Stimulated activated CD4-positive, alpha-beta T cell treated with anti-CD3 and anti-CD28 coated beads, Interleukin-1b, Interleukin-23, amount 100 ng/mL, for 1 hour (primary cell): ENCODE measurements at places on chromosomes 4 and X.
A peak's percentile ranks its signal among the peaks of the same experiment; 100 is the strongest.

DNA sequence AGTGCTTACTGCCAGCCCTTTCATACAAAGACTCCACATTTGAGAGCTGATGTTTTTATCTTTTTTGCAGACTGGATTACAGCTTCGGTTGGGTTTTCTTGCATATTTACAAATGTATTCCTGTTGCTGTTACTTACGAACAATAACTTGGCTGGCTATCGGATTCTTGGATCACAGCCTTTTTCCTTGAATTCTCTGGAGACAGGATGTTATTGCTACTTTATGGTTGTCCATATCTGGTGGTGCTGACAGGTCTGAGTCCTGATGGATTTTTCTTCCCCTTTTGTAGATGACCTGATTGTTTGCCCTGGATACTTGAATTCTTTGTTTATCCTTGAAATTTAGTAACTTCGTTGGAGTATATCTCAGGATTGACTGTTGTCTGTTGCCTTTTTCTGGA lies 77.7 kb downstream of the PDK3 start:
- DNase-seq, result no peak

DNA sequence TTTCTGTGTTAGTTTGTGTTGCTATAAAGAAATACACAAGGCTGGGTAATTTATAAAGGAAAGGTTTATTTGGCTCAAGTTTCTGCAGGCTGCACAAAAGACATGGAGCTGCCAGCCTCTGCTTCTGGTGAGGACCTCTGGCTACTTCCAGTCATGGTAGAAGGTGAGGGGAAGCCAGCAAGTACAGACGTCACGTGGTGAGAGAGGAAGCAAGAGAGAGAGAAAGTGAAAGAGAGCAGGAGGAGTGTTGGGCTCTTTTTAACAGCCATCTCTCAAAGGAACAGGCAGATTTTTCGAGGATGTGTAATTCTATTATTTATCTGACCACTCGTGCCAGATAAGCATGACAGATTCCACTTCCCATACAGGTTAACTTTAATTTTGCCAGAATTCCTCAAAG lies 1199.1 kb downstream of the ADGRL3 start:
- no peak for DNase-seq

DNA sequence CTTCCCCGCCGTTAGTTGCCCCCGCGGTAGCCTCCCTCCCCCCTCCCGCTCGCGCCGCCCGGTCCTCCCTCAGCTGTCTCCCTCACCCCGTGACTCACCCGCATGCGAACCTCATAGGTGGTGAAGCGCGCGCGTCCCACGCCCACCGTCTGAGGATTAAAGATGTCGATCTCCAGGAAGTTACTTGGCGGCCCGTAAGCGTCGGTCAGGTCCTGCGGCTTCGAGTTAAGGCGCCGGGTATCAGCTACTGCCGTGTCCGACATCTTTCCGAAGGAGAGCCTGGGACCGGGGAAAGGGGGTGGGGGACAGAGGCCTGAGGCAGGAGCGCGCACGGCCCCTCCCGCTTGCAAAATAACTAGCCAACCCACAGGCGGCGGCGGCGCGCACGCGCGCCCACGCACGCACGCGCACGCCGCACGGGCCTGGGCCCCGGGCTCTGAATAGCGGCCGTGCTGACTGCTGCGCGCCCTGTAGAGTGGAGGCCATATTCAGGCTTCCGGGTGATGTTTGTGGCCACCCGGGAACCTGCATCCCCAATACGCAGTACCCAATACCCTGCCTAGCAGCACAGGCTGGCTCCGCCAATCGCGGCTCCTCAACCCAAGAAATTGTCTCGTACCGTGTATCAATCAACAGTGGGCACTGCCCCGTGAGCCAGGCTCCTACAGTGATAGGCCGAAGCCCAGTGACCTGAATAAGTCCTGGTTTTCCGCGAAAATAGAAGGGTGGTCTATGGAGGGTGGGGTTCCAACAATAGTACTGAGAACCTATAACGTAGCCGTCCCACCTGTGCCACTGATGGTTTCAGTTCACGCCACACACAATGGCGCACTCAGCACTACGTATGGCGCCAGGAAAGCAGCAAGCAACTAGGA lies at the start of gene SNX12:
Gene SNX12, minus strand, starts transcription at position 291 of the 875 bp plus-strand sequence. Its CDS starts 28 bp downstream, at position 263.
- peak; percentile 71 for DNase-seq

DNA sequence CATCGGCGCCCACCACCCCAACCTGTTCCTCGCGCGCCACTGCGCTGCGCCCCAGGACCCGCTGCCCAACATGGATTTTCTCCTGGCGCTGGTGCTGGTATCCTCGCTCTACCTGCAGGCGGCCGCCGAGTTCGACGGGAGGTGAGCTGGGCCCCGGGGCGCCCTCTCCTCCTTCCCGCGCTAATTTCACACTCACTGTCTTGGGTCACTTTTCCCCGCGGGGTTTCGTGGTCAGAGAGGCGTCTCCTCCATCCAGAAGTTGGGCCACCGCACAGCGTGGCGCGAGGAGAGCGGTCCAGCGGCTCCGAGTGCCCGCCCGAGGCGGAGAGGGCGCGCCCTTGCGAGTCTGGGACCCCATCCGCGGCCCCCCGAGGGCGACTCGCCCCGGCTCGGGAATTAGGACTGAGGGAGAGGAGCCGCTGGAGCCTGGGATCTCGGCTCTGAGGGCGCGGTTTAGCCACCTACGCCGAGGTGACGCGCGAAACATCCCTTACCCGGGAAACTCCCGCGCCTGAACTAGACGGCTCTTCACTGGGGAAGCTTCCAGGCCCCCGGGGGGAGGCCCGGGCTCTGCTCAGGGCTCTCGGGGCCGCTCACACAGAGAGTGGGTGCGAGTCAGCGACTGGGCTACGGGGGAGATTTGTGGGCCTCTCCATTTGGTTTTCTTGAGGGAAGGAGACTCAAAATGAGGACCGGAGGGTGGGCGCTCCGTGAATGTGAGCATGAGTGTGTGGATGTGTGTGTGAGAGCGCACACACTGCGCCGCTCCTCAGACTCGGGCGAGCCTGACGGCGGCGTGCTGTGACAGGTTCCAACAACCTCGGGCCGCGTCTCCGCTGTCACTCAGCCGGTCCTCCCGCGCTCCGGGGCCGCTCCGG lies 551 bp downstream of the NPNT start:
- DNase-seq, result no peak

- DNase-seq, result no peak
Measured at GRCh38 chr4:164542431-164542830, 211.5 kb upstream of the SMIM31 start.

GRCh38 chr4:184447664-184448063 lies 26.7 kb downstream of the IRF2 start:
- DNase-seq, result no peak

DNA sequence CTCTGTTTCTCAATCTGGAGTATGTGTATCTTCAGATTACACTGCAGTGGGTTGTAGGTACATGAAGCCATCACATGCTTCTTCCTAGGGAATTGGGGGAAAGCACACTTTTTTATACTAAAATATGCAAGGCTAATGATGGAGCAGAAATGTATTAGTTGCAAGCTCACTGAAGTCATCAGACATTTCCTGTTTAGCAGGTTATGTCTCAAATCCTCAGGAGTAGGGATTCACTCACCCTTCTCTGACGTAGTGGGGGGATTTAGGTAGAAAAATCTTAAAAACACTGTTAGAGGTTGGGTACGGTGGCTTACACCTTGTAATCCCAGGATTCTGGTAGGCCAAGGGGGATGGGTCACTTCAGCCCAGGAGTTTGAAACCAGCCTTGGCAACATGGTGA lies 128.4 kb upstream of the GPC4 start:
- no peak for DNase-seq

DNA sequence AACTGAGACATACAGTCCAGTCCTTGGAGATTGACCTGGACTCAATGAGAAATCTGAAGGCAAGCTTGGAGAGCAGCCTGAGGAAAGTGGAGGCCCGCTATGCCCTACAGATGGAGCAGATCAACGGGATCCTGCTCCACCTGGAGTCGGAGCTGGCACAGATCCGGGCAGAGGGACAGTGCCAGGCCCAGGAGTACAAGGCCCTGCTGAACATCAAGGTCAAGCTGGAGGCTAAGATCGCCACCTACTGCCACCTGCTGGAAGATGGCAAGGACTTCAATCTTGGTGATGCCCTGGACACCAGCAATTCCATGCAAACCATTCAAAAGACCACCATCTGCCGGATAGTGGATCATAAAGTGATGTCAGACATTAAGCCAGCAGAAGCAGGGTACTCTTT lies 20.4 kb upstream of the FRMPD3 start:
- DNase-seq, result no peak

- DNase-seq, result no peak
Measured at GRCh38 chr4:92520563-92520962, 216.8 kb downstream of the GRID2 start.
